SW 1271 (cell line): ENCODE measurements at places on chromosomes 1 and 21.

GRCh38 chr1:109531826-109532364, 7.8 kb upstream of the GPR61 start:
- no peak for DNase-seq

GRCh38 chr1:207455183-207455754, 1.1 kb downstream of the CR2 start:
- no peak for DNase-seq

- DNase-seq = no peak
These were observed 694 bp downstream of the MEAF6 start for GRCh38 chr1:37513795-37514349.

GRCh38 chr1:1034439-1034781, 14.5 kb downstream of the AGRN start:
- no peak for DNase-seq

GRCh38 chr1:182299728-182300616, 91.6 kb downstream of the GLUL start:
- DNase-seq = no peak

DNA sequence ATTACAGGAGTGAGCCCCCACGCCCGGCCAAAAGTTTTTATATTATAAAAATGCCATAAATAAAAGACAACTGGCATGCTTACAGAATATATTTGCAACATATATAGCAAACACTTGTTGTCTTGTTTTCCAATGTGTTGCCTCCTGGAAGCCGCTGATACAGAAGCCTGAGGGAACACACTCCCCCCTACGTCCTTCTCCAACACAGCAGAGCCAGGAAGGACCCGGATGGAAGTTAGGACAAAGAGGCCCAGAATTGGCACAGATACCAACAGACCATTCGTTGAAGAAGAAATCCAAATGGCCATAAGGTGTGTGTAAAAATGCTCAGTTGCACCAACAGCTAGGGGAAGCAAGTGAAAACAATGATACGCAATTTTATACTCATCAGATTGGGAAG, 1.3 kb upstream of the PLA2G5 start:
- no peak for DNase-seq

- peak; percentile 11 for DNase-seq
These were observed 2.7 kb downstream of the SERPINC1 start for GRCh38 chr1:173914366-173914871.

DNA sequence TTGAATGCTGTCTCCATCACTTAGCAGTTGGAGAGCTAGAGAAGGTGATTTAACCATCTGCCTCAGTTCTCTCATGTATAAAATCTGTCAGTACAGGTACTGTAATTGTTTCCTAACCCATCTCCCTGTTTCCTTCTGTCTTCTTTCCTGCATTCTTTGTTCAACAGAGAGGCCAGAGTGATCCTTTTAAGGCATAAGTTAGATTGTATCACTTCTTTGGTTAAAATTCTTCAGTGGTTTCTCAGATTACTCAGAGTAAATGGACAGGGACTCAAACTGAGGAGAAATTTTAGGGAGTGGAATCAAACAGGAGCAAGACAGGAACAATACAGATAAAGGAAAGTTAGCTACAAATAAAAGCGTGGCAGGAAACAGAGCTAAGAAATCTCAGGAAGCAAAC, 45.2 kb upstream of the SSX2IP start:
- no peak for DNase-seq

- DNase-seq = no peak
These were observed 14.3 kb downstream of the TMEM35B start for GRCh38 chr1:34970829-34971228.

- no peak for DNase-seq
These were observed 45.8 kb upstream of the DNASE2B start for GRCh38 chr1:84352298-84353106.

DNA sequence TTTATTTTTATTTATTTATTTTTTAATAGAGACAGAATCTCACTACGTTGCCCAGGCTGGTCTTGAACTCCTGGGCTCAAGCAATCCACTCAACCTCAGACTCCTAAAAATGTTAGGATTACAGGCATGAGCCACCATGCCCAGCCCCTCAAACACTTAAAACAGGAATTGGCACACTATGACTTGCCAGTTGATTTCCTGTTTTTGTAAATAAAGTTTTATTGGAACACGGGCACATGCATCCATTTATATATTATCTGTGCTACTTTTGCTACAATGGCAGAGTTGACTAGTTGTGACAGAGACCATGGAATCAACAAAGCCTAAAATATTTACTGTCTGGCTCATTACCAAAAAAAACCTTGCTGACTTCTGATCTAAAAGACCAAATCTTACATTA, 16.0 kb upstream of the YRDC start:
- no peak for DNase-seq

DNA sequence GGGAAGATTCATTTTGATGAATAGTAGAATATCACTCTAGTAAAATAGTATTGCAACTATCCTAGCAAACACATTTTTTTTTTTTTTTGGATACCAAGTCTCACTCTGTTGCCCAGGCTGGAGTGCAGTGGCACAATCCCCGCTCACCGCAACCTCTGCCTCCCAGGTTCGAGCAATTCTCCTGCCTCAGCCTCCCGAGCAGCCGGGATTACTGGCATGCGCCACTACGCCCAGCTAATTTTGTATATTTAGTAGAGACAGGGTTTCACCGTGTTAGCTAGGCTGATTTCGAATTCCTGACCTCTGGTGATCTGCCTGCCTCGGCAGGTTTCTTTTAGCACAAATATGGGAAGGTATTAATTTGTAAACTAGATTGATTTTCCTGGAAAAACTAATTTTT, 33.8 kb downstream of the KCTD3 start:
- no peak for DNase-seq

GRCh38 chr1:188017921-188018320, 1189.2 kb downstream of the PLA2G4A start:
- DNase-seq = no peak

DNA sequence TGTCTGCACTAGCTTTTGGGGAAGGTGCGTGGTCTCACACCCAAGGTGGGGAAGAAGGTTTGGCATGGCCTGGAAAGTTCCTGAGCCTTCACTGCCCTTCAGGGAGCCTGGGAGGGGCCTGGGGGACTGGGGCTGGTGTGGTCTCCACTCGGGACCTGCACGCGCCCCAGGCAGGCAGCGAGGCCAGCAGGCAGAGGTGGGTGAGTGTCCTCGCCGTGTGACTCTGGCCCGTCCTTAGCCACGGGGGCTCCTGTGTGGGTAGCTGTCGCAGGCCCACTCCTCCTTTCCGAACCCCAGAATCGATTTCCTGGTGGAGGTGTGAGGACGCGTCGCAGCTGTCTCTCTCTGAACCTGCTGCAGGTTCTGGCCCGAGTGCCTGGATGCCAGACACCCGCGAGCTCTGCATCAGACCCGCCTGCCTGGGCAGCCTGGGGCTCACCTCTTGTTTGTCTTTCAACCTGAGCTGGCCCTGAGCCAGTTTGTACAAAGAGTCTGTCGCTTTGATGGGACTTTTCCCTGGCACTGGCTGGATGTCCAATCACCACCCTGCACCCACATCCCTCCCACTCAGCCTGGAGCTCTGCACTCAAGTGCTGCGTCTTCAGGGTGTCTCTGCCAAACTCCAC, 36.0 kb upstream of the SLC19A1 start:
- no peak for DNase-seq

DNA sequence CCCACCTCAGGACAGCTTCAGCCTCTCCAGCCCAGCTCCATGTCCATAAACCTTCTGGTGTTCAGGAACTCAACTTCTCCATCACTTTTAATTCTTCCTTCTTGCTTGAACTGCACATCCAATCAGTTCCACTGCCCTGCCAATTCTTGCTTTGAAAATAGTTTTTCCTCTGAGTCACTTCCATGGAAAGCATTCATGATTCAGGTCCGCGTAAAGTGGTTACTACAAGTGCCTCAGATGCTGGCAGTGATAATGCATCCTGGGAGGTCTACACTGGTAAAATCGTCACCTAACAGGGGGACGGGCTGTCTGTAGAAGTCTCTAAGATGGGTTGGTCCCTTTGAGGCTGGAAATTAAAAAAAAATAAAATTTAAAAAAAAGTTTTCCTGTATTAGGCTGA, 25.9 kb upstream of the RCAN1 start:
- DNase-seq = no peak

- DNase-seq = no peak
These were observed 439.4 kb downstream of the CAMTA1 start for GRCh38 chr1:7224644-7225043.

DNA sequence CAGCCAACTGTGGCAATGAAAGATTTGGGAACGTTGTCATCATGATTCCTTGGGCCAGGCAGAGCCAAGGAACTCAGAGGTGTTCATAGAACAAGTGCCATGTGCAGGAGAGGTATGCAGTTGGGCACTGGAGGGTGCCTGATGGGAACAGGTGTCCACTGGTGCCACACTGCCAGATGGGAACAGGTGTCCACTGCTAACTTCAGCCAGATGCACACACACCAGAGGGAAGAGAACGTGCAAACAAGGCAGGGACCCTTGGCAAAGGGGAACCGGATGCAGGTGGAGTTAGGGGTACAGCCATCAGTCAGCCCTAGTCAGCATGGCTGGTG, 13.5 kb downstream of the OLFML2B start:
- DNase-seq = no peak

- no peak for DNase-seq
These were observed 31.0 kb upstream of the CREG1 start for GRCh38 chr1:167584581-167584980.

GRCh38 chr21:34289856-34290255, 74.0 kb upstream of the KCNE2 start:
- DNase-seq = no peak

- no peak for DNase-seq
These were observed 42.1 kb upstream of the ATP2B4 start for GRCh38 chr1:203584507-203584906.

GRCh38 chr21:22224261-22224660, 1226.1 kb downstream of the NCAM2 start:
- no peak for DNase-seq

DNA sequence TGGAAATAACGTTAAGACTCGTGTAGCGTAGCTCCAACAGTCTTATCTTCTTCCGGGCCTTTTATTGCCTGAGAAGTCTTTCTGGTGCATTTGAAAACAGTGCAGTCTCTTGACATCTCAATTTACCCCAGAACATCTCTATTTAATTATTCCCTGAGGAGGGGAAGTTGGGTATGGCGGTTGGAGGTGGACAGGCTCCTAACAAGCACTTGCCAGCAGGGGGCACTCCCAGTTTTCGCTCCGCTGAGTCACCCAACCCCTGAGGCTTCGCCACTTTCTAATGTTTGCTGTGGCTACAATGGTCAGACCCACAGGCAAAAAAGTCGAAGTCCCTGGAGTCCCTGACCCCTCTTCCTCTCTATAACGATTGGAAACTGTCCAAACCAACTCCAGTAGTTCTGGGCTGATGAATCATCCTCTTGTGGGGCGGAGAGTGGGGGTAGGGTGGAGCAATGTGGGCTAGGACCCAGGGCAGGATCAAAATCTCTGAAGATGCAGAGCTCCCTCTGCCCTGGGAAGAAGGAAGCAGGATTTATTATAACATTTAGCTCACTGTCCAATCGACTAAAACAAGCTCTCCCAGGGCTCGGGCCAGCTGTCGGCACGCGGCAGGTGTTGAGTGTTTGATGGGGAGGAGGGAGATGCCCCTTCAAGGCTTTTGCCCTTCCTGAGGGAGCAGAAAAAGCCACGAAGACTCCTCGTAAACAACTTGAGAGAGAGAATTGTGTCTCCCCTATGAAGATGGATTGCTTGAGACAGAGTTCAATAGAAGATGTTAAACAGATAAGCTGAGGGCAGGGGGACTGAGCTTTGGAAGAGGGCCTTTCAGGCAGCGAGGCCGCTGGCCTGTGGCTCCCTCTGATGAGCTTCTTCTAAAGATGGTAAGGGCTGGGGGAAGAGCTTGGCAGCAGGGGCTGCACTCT, 85.7 kb downstream of the BRINP2 start:
- DNase-seq = no peak

DNA sequence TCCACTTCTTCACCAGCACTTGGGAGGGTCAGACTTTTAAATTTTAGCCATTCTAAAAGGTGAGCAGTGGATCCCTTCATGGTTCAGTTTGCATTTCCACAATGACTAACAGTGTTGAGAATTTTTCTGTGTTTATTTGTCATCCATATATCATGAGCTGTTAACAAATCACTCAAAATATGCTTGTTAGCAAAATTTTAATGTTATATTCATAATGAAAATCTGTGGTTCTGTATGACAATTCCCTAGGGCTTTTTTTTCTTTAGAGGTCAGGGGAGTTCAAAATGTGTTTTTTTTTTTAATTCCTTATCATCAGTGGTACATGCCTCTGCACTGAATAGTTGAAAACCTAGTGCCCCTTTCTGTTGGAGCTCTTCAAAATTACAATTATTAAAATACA, 682.2 kb upstream of the ADGRL2 start:
- no peak for DNase-seq

DNA sequence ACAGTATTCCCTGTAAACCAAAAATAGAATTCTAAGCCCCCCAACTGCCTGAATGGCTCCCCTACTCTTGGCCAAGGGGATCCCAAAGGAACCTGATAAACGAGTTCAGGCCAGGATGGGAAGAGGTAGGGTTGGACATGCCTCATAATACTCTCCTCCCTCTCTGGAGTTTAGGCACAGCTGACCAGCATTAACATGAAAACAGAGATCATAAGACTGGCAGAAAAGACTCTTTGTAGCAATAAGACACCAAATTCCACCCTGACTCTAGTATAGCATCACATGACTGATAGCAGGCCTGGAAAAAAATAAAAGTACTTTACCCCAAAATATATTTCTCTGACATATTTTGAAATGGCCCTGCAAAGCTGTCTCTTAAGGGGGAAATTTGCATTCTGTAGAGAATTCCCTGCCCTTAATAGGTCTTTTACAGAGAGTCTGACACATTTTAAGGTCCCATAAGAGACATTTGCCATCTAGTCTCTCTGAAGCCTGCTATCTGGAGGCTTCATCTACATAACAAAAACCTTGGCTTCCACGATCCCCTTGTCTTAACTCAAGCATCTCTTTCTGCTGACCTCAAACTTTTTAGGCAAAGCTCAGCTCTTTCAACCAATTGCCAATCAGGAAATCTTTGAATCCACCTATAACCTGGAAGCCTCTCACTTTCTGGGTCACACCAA, 55.9 kb downstream of the SIK1 start:
- DNase-seq = no peak

DNA sequence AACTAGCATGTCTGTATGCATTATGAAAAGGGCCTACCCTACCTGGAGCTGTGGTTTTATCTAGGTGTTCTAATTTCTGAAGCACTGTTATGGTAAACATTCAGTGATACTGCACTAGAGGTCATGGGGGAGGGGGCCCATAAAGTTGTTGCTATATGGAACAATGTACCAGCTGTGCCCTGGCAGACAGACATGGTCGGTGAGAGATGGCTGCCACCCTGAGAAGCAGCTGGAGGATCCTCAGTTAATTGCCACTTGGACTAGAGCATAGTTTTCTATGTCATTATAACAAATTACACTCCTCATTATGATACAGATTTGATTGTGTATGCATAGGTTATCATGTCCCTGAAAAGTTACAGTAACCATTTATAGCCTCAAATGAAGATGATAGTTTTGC, 45.4 kb downstream of the ILDR2 start:
- DNase-seq = no peak

GRCh38 chr1:199585392-199585791, 442.1 kb upstream of the NR5A2 start:
- no peak for DNase-seq
